ENCODE measurements at places on chromosomes 13 and 19.

DNA sequence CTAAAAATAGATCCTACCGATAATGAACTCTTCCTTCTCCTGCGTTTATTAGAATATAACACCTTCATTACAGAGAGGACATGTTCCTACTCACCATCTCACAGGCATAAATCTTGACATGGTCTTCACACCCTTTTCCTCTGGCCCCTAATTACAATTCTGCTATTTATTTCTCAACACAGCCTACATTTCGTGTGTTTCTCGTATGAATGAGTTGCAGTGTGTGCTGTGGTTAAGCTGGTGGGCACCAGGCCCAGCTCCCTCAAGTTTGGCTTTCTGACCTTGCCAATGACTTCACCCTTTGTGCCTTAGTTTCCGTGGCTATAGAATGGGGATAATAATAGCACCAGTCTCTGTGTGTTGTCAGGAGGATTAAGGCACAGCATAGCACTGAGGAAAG lies 12.3 kb upstream of the KATNAL1 start:
- DNase-seq: no peak

DNA sequence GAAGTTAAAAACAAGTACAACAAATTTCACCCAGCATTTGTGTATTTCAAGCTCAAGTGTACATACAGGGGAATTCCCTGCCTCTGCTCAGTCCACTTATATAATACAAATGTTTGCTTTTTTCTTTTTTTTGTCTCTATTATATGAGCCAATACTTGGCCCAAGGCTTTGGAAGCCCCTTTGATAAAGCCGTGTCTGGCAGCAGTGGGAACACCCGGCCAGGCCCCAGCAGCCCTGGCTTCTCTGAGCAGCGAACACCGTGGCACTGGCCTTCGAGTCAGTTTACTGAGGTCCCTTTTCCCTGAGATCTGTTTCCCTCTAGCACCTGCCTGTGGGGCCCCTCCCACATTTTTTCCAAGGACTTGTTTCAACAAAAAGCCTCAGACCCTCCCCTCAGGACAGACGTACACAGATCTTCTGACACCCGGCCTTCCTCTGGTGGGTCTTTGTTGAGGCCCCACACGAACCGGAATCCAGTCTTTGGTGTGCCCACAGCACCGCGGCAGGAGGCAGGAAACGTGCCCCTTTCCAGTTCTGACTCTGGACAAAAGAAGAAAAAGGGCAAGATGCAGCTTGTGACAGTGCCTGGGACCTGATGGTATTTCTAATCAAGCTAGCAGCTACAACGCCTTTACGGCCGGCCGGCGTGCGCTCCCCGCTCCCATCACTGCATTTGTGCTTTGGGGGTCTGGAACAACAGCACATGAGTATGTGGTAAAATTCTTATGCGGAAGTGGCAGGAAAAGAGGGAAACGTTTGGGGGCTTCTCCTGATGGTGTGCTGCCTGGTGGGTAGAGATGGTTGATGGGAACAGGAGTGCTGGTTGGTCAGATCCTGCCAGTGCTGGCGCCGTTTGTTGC lies 13.8 kb downstream of the SIPA1L3 start:
- DNase-seq: no peak

GRCh38 chr13:97566907-97567306 lies 132.9 kb downstream of the RAP2A start:
- no peak for DNase-seq

- DNase-seq: no peak
Observed at GRCh38 chr13:83845106-83845505, 37.2 kb downstream of the SLITRK1 start.

DNA sequence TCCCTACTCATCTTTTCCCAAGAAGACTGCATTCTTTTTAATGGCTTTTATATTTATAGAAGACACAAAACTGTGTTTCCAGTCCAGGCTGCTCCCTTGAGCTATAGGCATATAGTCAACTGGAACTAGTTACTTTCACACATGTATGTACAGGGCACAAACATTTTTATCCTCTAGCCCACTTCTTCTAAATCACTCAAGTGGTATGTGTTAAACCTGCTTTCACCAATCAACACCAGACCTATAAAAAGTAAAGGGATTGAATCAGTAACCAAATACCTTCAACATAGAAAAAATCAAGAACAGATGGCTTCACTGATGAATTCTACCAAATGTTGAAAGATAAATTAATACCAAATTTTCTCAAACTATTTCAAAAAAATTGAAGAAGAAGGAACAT lies 584.2 kb upstream of the SLITRK1 start:
- DNase-seq: no peak

- no peak for DNase-seq
Observed at GRCh38 chr13:20616059-20616797, 49.3 kb downstream of the IFT88 start.

DNA sequence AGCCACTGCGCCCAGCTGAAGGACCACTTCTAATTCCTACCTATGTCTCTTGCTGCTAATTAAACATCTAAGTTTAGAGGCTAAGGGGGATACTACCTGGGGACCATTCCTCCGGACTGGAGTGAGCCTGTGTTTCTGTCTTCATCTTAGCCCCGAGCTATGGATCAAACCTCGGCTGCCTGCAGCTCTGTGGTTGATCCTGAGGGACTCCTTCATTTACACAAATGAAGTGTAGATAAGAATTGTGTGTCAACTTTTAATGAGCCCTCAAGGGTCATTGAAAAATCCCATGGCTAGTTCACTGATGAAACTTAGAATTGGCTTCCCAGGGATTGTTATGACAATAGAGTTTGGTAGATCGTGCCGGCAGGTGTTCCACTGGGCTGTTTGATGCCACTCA lies 31.5 kb upstream of the OR10H1 start:
- DNase-seq: no peak

All from NCI-H1694 (cell line).